ENCODE measurements at places on chromosomes 6 and 20. TPM values are rescaled to one million over a fixed set of nuclear protein-coding genes. Genes with fewer than 3 reads are reported as not detected.
A peak's percentile ranks its signal among the peaks of the same experiment; 100 is the strongest.

GRCh38 chr6:23441808-23442461 is 684.1 kb upstream of the NRSN1 start:
- no peak for DNase-seq

DNA sequence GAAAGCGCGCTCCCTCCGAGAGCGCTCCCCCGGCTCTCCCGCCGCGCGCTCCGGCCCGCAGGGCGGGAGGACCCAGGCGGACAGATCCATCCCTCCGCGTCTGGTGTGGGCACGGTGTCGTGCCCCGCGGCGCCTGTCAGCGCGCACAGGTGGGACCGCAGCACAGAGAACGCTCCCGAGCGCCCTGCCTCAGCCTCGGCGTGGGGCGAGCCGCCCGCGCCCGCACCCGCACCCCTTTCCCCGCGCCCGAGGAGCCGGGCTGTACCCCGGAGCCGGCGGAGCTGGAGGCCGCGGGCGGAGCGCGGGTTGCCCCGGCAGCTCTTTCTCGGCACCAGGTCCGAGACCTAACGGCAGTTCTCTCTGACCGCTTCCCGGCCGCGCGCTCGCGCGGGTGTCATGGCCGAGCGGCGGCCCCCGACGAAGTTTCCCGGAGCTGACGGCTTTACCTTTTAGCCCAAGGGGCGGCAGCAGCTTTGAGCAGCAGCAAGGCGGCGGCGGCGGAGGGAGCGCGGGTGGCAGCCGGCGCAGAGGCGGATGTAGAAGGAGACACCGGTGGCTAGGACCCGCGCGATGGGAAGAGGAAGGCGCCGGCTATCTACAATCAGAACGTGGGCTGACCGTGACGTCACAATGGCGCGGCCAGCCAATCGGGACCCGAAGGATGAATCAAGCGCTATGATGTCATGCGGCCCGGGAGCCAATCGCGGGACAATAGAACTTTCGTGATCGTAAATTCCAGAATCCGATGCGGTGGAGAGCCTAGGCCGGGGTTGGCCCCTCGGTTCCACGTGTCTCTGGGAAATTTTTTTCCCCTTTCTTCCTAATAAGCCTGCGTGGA is at the start of gene ELOVL5:
ELOVL5 (minus strand) TSS at position 580 of the 838 bp plus-strand sequence. CDS start 53,251 bp downstream, outside the sequence.
- peak; percentile 99 for DNase-seq

GRCh38 chr6:19663479-19663878 is 173.7 kb upstream of the ID4 start:
- DNase-seq: no peak

- no peak for DNase-seq
These were observed 63.9 kb upstream of the SLCO4A1 start for GRCh38 chr20:62578294-62578897.

- no peak for DNase-seq
These were observed 181.4 kb downstream of the MOXD1 start for GRCh38 chr6:132219901-132220300.

DNA sequence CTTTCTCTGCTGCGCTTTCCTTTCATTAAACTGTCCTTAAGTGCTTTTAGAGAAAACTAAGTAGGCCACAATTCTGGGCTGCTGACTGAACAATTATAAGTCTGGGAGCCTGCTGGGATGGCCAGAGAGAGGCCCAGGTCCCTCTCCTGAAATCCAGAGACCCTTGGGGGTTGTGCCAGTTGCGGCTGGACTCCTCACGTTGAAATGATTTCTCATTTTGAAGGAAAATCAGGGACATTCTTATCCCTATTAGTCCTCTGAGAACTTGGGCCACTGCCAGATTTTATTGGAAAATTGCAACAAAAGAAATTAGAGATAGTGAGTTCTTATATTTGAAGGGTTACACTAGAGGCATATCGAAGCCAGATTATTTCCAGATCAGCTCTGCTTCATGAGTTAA is 145.1 kb downstream of the CLIC5 start:
- DNase-seq: no peak

SOBP gene
- 6.9 TPM for total RNA-seq

USP49 gene
- 3.9 TPM for total RNA-seq

PSORS1C2 gene
- not detected for total RNA-seq

SEL1L2 gene
- total RNA-seq: not detected
